Stimulated activated CD8-positive, alpha-beta memory T cell treated with anti-CD3 and anti-CD28 coated beads, Interleukin-2, amount 100 ng/mL, for 1 hour (primary cell): ENCODE measurements at places on chromosomes 1 and 21.

- DNase-seq: no peak
These were observed 1.7 kb upstream of the IL6R start for GRCh38 chr1:154403261-154403943.

- no peak for DNase-seq
These were observed at the start of gene KRTAP22-1 for GRCh38 chr21:30600787-30601186. KRTAP22-1 (plus strand) TSS chr21:30601087.

GRCh38 chr1:205939690-205940330 lies 3.4 kb downstream of the SLC26A9 start:
- no peak for DNase-seq

DNA sequence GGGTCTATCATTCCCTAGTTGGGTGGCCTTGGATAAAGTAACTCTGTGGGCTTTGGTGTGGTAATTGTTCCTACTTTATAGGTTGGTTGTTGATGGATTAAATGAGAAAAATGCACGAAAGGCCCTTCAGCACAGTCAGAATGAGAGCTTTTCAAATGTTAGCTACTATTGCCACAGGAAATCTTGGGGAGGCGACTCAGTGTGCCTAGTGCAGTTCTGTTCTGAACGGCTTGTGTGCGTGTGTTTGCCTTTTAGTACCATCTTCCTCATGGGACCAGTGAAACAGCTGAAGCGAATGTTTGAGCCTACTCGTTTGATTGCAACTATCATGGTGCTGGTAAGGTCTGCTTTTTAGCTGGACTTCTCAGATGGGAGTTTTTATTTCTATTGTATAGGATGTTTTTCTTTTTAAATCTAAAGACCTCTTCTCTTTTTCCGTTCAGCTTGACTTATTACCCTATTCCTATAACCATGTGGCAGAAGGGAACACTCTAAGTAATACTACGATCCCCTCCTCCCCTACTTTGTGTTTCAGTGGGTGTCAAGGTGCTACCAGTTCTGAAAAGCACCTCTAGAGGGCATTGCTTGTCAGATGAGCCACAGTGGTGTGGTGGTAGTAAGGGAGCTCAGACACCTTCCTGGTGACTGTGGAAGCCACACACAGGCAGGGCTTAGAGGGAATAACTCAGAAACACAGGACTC lies 9.2 kb downstream of the SFT2D2 start:
- no peak for DNase-seq

GRCh38 chr21:31943561-31943960 lies 70.7 kb downstream of the HUNK start:
- no peak for DNase-seq

GRCh38 chr1:62038594-62039284 lies 155.9 kb upstream of the L1TD1 start:
- no peak for DNase-seq

DNA sequence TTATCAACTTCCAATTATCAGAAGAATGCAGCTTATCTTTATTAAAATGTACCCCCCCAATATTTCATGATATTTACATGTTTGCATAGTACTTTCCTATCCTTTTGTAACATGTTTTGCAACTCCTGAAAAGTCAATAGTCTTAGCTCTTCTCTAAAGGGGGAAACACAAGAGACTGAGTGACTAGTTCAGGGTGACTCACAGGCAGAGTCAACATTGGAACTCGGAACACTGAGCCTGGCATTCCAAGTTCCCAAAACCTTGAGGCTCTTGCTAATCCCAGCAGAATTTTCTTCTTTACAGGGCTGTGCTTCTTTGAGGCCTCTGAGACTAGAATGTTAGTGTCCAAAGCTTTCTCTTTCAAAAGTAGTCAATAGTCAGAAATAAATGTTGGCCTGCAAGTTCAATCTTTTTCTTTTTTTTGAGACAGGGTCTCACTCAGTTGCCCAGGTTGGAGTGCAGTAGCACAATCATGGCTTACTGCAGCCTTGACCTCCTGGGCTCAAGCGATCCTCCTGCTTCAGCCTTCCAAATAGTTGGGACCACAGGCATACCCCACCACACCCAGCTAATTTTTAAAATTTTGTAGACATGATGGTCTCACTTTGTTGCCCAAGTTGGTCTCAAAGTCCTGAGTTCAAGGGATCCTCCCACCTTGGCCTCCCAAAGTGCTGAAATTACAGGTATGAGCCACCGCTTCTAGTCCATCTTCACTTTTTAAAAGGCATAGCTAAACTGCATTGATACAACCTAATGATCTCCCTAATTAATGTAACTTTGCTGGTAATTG lies 37.5 kb downstream of the ZNF281 start:
- no peak for DNase-seq

- no peak for DNase-seq
These were observed 113.0 kb downstream of the OSBPL9 start for GRCh38 chr1:51729824-51730301.
